Osteocyte (in vitro differentiated cells): ENCODE measurements at places on chromosomes 2 and 18. TPM values are rescaled to one million over a fixed set of nuclear protein-coding genes. Genes with fewer than 3 reads are reported as not detected.

The GCA gene
- total RNA-seq: 3.9 and 4.0 TPM in 2 replicates

The PRKAG3 gene
- total RNA-seq: not detected in 2 replicates

The SP110 gene
- 23.6 and 24.1 TPM in 2 replicates for total RNA-seq

The HOXD1 gene
- not detected in 2 replicates for total RNA-seq

The PLCD4 gene
- total RNA-seq: 16.7 and 24.7 TPM in 2 replicates

The LCT gene
- total RNA-seq: not detected in 2 replicates

- no peak for DNase-seq
- H3K36me3 ChIP-seq: no peaks in the 10 kb centered on the region
- H3K4me1 ChIP-seq: no peaks in the 10 kb centered on the region
- peaks cover 2% of the 10 kb centered on the region for H3K27me3 ChIP-seq
- H3K27ac ChIP-seq: no peak overlapping the region
- H3K4me3 ChIP-seq: no peak overlapping the region
Observed at GRCh38 chr2:15874321-15874720, 66.0 kb upstream of the MYCN start.

GRCh38 chr2:74708296-74708695 lies 54.2 kb downstream of the SEMA4F start:
- DNase-seq: no peak
- H3K4me1 ChIP-seq: no peaks in the 10 kb centered on the region
- no peaks in the 10 kb centered on the region for H3K36me3 ChIP-seq
- H3K27ac ChIP-seq: no peak overlapping the region
- H3K27me3 ChIP-seq: peaks cover 5% of the 10 kb centered on the region

DNA sequence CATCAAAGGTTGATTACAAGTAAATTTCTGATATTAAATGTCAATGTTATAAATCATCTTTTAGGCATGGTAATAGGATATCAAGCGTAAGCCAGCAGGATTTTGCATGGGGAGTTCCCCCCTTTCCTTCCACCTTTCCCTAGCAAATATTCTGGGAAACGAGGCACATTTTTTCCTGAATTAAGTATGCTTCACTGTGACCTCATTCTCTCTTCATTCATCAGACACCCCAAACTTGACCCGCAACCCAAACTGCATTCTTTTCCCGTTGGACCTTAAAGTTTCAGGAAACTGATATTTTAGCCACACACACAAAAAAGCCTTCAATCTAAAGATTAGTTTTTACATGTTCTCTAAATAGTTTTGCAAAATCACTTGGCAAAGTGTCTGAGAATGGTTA lies 214.5 kb upstream of the CTAGE1 start:
- DNase-seq: no peak
- peaks cover 3% of the 10 kb centered on the region for H3K36me3 ChIP-seq
- H3K27me3 ChIP-seq: no peaks in the 10 kb centered on the region
- H3K4me1 ChIP-seq: peaks cover 4% of the 10 kb centered on the region
- H3K4me3 ChIP-seq: no peak overlapping the region
- H3K27ac ChIP-seq: no peak overlapping the region

DNA sequence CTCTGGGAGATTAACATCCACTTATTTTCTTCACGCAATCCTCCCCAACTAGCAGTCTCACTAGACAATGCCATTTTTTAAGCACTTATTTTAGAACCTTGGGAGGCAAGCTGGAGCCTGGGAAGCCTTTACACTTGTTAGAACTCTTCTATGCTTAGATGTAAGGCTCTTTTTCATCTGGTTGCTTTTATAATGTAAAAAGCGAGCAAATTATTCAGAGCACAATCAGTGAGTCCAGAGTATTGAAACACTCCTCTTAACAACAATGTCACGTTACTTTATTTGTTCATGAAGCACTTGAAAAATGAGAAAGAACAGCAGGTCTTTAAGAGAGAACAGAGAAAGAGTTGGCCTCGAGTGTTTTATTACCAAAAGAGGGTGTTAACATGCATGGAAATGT lies 84.1 kb upstream of the SLC8A1 start:
- no peaks in the 10 kb centered on the region for H3K4me1 ChIP-seq
- H3K27ac ChIP-seq: no peak overlapping the region
- DNase-seq: no peak
- H3K4me3 ChIP-seq: no peak overlapping the region

- peaks cover 13% of the 10 kb centered on the region for H3K27me3 ChIP-seq
- no peaks in the 10 kb centered on the region for H3K36me3 ChIP-seq
- H3K4me3 ChIP-seq: no peak overlapping the region
- DNase-seq: no peak
- no peak overlapping the region for H3K27ac ChIP-seq
Observed at GRCh38 chr18:79610461-79611039, 69.1 kb upstream of the CTDP1 start.

GRCh38 chr2:202158796-202159195 lies 79.6 kb downstream of the SUMO1 start:
- H3K36me3 ChIP-seq: no peaks in the 10 kb centered on the region
- no peak overlapping the region for H3K27ac ChIP-seq
- H3K27me3 ChIP-seq: no peaks in the 10 kb centered on the region
- H3K4me3 ChIP-seq: no peak overlapping the region

- H3K4me1 ChIP-seq: peaks cover 2% of the 10 kb centered on the region
- no peaks in the 10 kb centered on the region for H3K36me3 ChIP-seq
- H3K27ac ChIP-seq: no peak overlapping the region
- H3K4me3 ChIP-seq: no peak overlapping the region
- no peak for DNase-seq
- no peaks in the 10 kb centered on the region for H3K27me3 ChIP-seq
Observed at GRCh38 chr2:216911008-216911407, 51.1 kb upstream of the TNP1 start.

GRCh38 chr2:15031745-15032240 lies 399.3 kb downstream of the LRATD1 start:
- H3K4me1 ChIP-seq: no peaks in the 10 kb centered on the region
- H3K27ac ChIP-seq: no peak overlapping the region
- DNase-seq: no peak
- H3K4me3 ChIP-seq: no peak overlapping the region
- H3K36me3 ChIP-seq: no peaks in the 10 kb centered on the region
- H3K27me3 ChIP-seq: peaks cover 9% of the 10 kb centered on the region
